NCI-H2029 treated with DMSO at 0.1 percent for 48 hours (cell line): ENCODE measurements at places on chromosomes 4 and X.

- no peak for DNase-seq
Observed at GRCh38 chrX:110536816-110537215, 178.2 kb downstream of the RTL9 start.

GRCh38 chrX:38379088-38379487, 26.7 kb downstream of the OTC start:
- no peak for DNase-seq

DNA sequence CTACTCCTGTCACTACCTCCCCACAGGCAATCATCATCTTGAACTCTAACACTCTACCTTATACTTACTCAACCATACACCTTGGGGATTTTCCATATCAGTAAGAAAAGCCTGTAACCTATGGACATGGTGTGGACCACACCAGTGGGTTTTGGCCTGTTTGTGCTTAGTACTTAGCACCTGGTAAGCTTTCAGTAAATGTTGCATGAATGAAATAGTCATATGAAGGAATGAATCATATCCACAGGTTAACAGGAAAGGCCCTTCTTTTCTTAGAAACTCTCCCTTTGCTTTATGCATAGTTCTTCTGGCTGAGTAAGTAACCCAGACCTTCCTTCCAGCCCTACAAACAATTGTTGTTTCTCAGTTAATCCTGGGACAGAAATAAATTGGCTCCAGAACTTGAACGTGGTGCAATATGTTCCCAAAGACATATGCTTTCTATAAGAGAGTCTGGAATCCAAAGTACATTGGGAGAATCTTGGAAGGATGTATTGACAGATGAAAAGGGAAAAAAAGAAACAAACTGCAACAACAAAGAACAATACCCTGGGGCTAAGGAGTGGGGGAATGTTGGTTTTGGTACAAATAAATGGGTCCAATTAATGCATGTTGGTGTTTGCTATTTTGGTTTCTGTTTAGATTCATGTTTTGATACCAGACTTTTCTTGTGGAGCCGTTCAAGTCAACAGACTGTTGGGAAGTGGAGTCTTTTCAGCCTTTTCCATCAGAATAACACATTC, 27.8 kb downstream of the RASL11B start:
- DNase-seq: no peak

GRCh38 chr4:146439437-146439836, 82.3 kb downstream of the SLC10A7 start:
- no peak for DNase-seq

DNA sequence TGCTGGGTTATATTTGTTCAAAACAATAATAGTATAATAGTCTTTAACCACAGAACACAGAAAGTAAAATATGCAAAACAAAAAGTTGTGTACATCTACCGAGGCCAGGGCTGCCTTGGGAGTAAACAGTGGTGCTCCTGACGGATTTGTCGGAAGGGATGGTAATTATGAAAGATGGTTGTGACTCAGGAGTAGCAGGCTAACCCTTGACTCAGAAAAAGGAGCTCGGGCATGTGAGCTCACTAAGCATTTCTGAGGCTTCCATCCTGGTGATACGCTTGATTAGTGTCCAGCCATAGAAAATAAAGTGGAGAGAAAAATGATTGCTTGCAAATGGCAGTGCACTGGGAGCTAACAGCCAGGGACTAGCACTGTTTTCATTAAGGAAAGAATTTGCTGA, 53.2 kb upstream of the SPANXB1 start:
- DNase-seq: no peak
